K562 (cell line): ENCODE measurements at places on chromosomes 6 and 20. TPM values are rescaled to one million over a fixed set of nuclear protein-coding genes. Genes with fewer than 3 reads are reported as not detected.

The DCDC2 gene
- 0.04 TPM in 1 of 2 replicates, not detected in the other for total RNA-seq

GRCh38 chr20:527571-527886, 16.1 kb downstream of the CSNK2A1 start:
- DNase-seq: no peak

DNA sequence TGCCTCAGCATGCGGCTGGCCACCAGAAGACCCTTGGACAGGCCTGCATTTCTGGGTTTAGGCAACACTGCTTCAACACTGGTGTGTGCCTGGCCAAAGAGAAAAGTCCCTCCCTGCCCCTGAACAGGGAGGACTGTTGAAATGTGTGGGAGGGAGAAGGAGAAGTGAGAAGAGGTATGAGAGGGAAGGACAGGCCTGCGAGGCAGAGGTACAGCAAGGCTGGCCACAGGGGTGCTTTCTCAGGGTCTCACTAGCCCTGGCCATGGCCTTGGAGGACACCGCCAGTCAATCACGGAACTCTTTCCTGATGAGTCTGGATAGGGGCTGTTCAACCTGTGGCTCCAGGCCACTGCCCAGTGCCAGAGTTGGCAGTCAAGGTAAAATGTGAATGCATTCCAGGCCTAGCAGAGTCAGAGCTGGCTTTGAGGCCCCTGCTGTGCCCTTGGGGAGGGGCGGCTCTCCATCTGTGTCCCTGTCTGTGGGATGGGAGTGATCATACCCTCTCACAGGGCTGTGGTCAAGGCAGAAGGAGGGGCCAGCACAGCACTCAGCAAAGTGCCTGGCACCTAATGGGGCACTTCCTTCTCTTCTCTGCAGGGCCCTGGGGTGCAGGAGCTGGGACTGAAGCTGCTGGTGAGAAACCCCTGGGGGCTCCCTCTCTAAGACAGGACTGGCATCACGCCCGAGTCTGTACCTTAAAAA, 43.2 kb upstream of the CDH22 start:
- no peak for DNase-seq

GRCh38 chr20:18056174-18057100, 1.3 kb downstream of the OVOL2 start:
- DNase-seq: no peak

GRCh38 chr6:62009445-62009844, 276.6 kb downstream of the KHDRBS2 start:
- no peak for DNase-seq

The PSMB9 gene
- total RNA-seq: 3.2 and 3.4 TPM in 2 replicates

GRCh38 chr6:72974276-72974675, 251.0 kb downstream of the KHDC1L start:
- DNase-seq: no peak

DNA sequence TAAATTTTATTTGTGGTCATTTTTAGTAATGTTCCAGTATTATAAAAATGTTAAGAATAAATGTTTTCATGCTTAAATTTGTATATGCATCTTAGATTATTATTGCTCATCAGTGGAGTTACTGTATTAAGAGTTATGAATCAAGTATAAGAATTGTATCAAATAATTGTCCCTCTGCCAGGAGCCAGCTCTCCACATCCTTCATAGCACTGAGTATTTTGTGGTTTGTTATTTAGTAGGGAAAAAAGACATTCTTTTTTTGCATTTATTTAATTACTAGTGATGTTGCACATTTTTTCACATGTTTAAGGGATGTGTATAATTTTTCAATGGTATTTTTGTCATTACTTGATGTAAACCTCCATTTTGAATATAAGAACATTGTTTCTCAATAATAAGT, 102.0 kb downstream of the ADGRB3 start:
- DNase-seq: no peak

DNA sequence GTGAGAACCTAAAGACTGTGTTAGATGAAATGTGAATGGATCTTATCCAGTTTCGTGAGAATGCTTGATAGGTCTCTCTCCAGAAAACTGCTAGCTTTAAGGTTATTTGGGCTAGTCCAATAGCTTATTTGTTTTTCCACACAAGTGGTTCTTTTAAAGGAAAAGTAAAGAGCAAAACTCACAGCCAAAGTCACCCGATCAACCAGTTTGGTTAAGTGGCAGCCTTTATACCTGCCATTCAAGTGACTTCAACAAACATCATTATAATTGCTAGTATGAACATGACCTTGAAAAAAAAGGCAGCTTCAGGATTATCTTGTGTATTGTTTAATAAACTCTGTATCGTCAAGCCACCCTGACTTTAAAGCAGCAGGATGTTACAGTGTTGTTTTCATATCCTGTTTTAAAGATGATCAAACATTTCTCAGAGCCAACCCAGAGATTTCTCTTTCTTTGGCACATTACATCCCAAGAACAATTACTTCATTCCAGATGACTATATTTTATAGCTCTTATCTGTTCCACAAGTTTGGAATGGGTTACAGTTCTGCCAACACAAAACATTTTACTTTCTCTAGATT, 253.4 kb downstream of the EPHA7 start:
- DNase-seq: no peak

GRCh38 chr6:42782689-42783176, 881 bp downstream of the BICRAL start:
- peak; percentile 91 for DNase-seq

DNA sequence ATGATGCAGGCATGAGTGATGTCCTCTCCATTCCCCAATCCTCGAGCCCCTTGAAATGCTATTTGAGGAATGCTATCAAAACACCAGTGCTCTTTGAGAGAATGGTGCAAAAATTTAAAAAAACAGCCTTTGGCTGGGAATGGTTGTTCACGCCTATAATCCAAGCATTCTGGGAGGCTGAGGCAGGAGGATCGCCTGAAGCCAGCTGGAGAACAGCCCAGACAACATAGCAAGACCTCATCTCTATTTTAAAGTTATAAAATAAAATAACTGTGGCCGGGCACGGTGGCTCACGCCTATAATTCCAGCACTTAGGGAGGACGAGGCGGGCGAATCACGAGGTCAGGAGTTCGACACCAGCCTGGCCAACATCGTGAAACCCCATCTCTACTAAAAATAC, 4.2 kb upstream of the VARS1 start:
- no peak for DNase-seq

DNA sequence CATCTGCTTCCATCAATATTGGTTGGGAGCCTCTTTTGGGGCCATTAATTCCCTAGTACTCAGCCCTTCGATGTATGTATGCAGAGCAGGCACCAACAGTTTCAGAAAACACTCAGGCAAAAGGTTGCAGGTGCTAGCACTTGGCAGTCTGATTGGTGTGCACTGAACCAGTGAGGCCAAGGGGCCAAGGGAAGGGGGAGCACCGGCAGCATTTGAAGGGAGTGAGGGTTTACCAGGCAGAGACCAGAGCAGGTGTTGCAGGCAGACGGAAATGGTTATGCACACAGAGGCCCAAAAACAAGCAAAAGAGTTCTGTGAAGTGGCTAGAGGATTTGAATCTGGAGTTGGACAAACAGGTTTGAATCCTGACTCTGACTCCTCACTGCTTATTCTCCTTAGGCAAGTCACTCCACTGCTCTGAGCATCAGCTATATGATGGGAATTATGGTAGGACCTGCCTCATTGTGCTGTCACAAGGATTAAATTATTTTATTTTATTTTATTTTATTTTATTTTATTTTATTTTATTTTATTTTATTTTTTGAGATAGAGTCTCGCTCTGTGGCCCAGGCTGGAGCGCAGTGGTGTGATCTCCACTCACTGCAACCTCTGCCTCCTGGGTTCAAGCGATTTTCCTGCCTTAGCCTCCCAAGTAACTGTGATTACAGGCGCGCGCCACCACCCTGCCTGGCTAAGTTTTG, 58.1 kb upstream of the SHLD1 start:
- no peak for DNase-seq

The PTPRA gene
- 36.3 and 38.3 TPM in 2 replicates for total RNA-seq

DNA sequence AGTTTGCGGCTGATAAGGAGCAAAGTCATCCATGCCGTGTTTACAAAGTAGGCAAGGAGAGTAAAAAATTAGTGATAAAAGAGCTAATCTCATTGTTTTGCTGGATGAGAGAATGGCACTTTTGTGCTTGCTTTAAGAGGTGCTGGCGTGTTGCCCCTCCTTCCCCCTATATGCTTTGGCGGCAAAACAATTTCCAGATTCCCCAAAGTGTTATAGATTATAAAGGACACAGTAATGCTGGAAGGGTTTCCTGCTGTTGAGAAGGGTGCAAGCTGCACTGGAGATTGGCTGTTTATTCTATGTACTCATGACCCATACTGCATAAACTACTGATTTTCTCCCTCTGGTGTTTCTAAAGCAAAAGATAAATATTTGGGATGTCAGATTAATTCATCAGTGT, 338.9 kb upstream of the MAP3K7 start:
- DNase-seq: no peak

The HDGFL1 gene
- total RNA-seq: 0.38 and 0.49 TPM in 2 replicates

The RSPO3 gene
- not detected in 2 replicates for total RNA-seq

- DNase-seq: no peak
Measured at GRCh38 chr6:49676671-49677281, 36.6 kb downstream of the CRISP2 start.

DNA sequence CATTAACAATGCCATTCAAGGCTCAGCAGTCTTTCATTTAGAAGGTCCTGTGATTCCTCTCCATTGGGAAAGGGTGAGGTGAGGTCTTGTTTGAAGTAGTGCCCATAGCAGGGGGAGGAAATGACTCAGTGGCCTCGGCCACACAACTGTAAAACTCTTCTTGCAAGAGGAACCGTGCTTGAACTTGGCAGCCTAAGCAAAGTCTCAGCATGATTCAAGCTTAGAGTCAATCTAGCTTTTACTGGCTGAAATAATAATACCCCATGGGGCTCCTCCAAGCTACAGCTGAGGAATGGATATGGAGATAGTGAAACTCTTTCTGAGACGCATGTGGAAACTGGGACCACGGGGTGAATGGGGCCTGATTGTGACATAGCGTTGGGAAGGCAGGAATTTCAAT, 428.2 kb downstream of the BMP2 start:
- no peak for DNase-seq

GRCh38 chr20:48350313-48350988, 477.3 kb downstream of the PREX1 start:
- DNase-seq: peak; percentile 44

DNA sequence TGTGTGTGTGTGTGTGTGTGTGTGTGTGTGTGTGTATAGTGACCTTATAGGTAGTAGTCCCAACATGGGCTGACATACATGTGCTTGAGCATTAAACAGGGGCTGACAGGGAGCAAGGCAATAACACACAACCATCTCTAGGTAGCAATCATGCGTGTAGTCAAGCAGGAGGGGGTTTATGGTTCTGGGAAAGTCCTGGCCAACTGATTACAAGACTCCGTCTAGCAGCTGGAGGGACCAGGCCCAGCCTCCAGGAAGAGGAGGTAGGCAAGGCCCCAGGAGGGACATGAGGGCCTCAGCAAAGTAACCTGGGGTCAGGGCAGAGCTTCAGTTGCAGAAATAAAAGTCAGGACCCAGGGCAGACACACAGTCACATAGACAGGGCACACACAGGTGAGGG, 60.6 kb upstream of the E2F3 start:
- no peak for DNase-seq

DNA sequence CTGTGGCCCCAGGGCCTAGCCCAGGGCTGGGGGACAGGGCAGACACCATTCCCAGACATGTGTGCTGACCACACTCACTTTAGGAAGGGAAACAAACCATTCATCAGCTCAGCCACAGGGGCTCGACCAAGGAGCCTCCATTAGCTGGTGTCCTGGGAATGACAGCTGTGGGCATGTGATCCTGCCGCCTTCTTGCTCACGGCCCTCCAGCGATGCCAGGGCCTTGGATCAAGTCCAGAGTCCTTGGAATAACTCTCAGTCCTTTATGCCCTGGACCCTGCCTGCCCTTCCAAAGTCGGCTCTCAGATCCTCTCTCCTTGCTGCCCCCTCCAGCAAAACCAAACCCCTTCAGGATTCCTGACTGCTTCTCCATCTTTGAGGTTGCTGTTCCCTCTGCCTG, 165.0 kb upstream of the RNF24 start:
- no peak for DNase-seq

The GFRAL gene
- total RNA-seq: not detected in 2 replicates

- no peak for DNase-seq
Measured at GRCh38 chr6:32139590-32139989, 9.5 kb upstream of the FKBPL start.

The OR2J3 gene
- not detected in 2 replicates for total RNA-seq

DNA sequence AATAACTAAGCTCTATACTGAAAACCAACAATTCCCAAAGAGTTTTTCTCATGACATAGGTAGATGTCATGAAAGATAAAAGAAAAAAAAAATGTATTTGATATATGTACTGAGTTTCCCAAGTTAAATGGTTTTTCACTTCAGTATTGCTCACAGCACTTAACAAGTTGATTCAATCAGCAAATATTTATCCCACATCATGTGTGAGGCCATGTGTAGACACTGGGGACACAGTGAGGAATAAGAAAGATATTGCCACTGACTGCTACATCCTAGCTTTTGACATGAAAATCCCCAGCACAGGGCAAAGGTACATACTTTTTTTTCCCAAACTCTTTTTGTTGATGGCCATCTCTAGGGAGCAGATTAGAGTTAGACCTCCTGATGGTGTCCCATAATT, 25.3 kb downstream of the SPTLC3 start:
- no peak for DNase-seq

DNA sequence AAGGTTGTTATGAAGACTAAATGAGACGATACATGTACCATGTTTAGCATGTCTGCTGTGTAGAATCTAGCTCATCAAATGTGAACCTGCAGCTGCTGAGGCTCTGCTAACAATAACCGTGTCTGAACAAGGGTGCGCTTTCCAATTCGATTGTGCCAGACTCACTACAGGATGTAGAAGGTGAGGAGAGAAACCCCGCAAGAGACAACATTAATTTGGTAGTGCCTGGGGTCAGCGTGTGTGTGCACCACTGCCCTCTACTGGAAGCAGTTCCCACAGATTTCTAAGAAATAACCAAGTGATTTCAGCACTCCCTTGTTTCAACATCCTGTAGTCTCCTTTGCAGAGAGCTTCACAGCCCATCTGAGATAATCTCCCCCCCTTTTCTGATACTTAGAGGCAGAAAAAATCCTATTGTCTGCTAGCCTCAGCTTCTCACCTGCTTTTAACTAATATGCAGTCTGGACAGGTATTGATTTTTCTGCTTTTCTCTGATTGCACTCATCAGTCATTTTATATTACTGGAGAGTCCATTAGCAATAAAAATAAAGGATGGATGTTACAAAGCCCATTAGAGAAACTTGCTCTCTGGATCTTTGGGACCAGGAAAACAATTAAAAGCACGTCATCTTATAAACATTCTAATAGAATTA, 96.7 kb upstream of the BACH2 start:
- peak; percentile 50 for DNase-seq

DNA sequence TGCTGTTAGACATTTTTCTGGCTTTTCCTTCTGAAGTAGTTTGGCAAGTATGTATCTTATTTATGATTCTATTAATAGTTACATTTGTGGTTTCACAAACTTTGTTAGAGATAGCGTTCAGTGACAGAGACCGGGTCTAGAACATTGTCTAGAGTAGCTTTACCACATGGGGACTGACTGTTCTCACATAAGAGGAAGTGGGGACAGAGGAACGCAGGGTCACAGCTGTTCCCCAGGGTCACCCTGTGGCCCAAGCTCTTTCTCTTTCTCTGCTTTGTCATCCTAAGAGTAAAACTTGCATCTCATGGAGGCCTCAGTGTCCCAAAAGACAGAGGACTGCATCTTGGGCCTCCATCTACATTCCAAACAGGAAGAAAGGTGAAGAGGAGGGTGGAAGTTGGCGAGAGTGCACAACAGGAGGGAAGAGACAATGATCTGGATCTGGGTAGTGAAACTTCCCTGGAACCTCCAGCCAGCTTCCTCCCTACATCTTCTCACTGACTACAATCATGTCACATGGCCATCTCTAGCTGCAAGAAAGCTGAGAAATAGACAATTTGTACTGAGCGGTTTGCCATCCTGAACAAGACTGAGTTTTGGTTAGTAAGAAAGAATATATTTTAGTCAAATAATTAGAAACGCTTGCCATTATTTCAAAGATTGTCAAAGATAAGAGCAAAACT, 645.8 kb upstream of the ARID1B start:
- DNase-seq: no peak

The TCF21 gene
- not detected in 2 replicates for total RNA-seq
